Stimulated activated CD4-positive, alpha-beta T cell treated with anti-CD3 and anti-CD28 coated beads, Interleukin-1b, Interleukin-23, amount 100 ng/mL, for 48 hours (primary cell): ENCODE measurements at places on chromosomes 6 and 20.

- DNase-seq, result no peak
These were observed 43.6 kb upstream of the SMLR1 start for GRCh38 chr6:130783416-130784107.

GRCh38 chr20:49558826-49559225 is 9.1 kb downstream of the PTGIS start:
- no peak for DNase-seq

DNA sequence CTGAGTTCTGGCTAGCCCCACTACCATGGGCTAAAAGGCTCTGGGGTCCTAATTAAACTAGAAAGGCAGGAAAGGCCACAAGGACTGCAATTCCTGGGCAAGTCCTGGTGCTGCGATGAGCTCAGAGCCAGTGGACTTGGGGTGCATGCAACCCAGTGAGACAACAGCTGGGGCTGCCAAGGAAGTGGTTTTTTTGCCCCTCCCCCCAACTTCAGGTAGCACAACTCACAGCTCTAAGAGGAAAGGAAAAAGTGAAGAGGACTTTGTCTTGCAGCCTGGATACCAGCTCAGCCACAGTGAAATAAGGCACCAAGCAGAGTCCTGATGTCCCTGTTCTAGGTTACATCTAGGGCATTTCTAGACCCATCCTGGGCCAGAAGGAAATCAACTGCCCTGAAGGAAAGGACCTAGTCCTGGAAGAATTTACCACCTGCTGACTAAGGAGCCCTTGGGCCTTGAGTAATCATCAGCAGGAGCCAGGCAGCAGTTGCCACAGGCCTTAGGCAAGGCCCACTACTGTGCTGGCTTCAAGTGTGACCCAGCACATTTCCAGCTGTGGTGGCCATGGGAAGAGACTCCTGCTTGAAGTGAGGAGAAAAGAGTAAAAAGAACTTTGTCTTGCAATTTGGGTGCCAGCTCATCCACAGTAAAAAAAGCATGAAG is 358.4 kb downstream of the BTBD3 start:
- no peak for DNase-seq

DNA sequence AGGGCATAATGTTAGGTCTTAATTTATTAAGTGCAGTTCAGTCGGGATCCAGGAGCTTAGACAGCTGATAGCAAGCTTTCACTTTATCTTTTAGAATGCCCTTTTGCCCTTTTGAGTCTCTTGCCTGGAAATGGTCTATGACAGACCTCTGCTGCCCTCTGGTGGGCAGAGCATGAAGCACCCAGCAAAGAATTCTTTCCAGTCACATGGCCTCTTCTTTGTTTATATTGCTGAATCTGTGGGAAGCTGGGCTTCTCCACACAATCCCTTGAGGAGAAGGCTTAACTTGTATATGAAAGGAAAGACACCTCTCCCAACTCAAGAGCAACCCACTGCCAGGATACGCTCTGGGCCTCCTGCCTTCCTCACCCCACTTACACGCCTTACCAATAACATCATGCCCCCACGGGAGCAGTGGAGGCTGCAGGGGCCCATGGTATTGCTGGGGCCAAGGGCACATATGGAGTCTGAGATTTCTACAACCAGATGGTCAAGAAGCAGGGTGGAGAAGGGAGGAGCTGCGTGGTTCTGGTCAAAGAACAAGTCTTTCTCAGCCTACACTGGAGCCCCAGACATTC is 20.4 kb downstream of the WFDC3 start:
- DNase-seq, result peak; percentile 80

DNA sequence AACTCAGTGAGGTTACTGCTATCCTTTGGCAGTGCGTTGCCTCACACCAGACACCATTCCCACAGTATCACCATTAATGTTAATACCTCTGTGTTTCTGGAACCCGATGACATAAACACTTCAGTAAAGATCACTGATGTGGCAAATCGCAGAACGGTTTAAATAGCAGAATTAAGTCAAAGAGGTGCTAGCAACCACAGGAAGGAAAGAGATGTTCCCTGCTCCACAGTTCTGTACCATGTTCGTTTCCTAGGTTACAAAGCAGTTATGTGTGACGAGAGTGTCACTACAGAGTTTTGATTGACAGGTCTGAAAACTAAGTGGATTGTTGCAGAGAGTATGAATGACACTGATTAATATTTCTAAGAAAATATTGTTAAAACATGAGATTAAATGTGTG is 272.3 kb downstream of the KHDRBS2 start:
- no peak for DNase-seq

GRCh38 chr6:83292900-83293843 is 100.0 kb downstream of the RWDD2A start:
- no peak for DNase-seq

DNA sequence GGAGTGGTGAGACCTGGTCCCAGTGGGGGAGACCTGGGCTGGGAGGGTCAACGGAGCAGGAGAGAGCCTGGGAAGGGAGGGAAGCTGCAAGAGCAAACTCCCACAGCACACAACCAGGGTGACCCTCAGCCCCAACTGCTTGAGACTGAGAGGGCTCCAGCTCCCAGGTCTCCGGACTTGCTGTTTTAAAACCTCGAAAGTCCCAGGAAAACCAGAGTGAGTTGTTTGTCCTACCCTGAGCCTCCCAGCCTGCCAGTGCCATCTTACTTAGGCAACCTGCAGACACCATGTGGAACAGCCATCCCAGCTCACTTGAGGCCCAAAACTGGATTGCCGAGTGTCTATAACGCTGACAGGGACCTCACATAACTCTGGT is 4.8 kb upstream of the NTSR1 start:
- DNase-seq, result no peak

GRCh38 chr6:41683273-41683522 is 44.9 kb downstream of the MDFI start:
- DNase-seq, result no peak

- no peak for DNase-seq
These were observed 982.0 kb upstream of the EPHA7 start for GRCh38 chr6:94401311-94401710.

GRCh38 chr6:64293298-64293697 is 657.7 kb downstream of the PHF3 start:
- DNase-seq, result no peak

DNA sequence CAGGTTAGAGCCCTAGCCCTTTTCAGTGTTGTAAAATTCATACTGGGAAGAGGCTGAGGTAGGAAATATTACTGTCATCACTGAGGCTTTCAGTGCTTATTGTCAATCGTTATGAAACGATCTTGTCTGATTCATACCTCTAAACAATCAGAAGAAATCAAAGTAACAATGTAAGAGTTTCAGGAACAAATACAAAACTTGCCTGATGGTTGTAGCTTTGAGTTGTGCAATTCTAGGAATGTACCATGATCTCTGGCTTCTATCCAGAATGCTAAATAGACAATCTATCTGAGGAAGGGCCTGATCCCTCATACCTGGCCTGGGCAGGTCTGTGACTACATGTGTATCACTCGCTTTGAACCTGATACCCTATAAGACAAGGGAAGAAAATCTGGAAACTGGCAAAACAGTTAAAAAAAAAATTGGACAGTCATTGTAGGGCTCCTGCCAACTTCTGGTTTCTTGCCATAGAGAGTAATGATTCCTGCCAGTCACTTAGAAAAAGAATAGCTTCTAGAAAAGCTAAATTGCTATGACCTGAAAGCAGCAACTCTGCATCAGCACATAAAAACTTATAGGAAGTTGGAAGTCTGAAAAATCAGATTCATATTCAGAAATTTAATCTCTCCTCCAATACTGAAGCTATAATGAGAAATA is 234.7 kb downstream of the BTBD9 start:
- DNase-seq, result no peak

DNA sequence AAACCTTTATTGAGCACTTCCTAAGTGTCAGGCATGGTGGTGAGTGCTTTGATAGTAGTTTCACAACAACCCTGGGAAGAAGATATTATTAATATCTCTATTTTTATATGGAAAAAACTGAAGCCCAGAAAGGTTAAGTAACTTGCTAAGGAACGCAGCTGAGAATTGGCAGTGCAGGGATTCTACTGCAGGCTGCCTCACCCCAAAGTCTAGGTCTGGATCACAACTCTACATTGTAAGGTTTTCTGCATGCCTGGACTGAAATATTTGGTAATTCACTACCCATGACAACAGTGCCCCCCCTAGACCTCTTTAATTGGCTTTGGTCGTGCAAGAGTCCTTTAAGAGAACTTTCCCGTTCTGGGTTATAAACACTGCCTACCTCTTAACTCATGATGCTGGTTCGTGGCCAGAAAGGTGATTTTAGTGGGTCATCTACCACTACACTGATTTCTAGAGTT is 67.1 kb upstream of the KCNQ5 start:
- no peak for DNase-seq

DNA sequence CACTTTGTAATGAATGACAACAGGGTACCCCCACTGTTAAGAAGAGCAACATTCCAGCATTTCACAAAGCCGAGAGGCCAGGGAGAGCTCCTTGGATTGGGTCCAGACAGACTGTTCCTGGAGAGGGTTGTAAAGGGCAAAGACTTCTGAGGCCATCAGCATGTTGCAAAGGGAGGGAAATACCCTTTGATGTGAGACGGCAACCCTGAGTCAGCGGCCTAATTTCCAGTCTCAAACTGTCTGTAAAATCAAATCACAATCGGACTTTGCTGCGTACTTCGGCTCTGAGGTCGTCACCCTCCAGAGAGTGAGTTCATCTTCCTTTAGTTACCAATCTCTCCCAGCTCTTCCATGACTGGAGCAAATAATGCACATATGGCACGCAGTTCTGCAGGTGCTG is 101.0 kb upstream of the DTNBP1 start:
- DNase-seq, result peak; percentile 23

DNA sequence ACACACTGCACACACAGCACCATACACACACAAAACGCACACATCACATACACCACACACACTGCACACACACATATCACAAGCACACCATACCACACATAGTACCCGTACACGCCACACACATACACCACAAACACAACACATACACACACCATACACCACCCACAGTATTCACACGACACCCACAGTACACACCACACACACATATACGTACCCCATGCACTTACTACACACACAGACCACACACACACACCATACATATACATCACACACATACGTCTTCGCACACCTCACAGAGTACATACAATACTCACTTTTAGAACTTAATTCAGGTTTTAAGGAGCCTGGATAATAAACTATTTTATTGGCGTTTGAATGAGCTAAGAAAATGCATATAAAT is 1805.3 kb upstream of the DEFB115 start:
- DNase-seq, result no peak

- no peak for DNase-seq
These were observed 54.1 kb downstream of the TULP4 start for GRCh38 chr6:158366363-158366762.

- DNase-seq, result no peak
These were observed 33.0 kb downstream of the FOXP4 start for GRCh38 chr6:41579088-41579610.

- no peak for DNase-seq
These were observed 65.4 kb upstream of the FBXL4 start for GRCh38 chr6:99013145-99013544.

DNA sequence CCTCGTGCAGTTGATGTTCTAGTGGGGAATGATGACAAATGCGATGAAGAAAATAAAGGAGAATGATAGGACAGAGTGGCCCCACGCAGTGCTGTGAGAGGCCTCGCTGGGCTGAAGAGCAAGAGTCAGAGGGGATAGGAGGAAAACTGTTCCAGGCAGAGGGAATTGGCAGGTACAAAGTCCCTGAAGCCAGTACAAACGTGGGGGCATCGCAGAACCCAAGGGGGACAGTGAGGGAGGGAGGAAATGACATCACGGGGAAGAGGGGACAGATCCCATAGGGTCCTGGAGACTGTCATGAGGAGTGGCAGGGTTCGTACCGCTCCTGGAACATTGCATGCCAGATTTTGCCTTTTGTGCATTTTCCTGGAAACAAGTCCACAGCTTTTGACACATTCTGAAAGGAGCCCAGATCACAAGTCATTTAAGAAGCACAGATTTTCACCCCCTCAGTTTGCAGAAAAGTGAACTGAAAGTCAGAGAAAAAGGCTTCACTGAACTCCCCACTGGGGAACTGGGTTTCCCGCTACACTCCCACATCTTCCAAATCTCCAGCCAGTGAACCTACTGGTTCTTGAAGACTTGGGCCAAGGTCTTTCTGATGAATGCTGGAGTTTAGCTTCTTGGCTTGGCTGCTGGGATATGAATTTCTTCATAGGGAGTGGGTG is 77.0 kb downstream of the SULF2 start:
- DNase-seq, result no peak

DNA sequence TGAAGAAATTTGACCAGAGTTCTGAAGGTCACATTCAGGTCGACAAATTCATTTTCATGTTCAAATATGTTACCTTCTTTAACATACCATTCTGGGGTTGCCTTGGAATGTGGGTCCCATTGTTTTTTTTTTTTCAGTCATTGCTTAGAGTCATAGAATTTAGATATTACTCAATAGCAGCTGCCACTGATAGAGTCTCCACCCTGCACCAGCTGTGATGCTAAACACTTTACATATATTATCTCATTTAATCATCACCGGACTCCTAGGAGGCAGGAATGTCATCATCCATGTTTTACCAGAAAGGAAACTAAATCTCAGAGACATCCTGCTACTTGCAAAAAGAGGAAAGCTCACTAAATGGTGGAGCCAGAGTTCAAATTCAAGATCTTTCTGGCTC is 204.7 kb downstream of the ESR1 start:
- DNase-seq, result no peak

DNA sequence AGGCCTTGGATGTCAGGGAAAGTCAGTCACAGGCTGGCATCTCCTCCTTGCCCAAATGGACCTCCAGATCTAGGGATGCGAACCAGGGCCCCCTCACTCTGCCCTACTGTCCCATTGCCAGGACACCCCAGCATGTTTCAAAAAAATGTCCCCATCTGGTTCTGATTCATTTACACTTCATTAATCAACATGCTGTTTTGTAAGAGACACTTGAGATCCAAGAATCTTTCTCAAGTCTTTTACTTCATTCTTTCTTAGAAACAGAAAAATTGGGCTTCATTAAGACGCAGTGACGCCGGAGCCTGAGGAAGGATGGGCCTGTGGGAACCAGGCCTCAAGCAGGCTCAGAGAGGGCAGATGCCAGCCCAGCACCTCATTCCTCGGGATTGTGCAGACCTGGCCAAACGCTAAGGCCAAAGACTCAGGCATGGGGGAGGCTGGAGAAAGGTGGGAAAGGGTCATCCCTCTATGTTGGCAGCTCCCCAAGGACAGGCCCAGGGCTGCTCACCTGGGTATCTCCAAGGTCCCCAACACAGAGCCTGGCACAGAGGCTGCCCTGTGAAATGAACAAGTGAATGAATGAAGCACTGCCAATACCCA is 3.8 kb downstream of the RSPO4 start:
- no peak for DNase-seq

DNA sequence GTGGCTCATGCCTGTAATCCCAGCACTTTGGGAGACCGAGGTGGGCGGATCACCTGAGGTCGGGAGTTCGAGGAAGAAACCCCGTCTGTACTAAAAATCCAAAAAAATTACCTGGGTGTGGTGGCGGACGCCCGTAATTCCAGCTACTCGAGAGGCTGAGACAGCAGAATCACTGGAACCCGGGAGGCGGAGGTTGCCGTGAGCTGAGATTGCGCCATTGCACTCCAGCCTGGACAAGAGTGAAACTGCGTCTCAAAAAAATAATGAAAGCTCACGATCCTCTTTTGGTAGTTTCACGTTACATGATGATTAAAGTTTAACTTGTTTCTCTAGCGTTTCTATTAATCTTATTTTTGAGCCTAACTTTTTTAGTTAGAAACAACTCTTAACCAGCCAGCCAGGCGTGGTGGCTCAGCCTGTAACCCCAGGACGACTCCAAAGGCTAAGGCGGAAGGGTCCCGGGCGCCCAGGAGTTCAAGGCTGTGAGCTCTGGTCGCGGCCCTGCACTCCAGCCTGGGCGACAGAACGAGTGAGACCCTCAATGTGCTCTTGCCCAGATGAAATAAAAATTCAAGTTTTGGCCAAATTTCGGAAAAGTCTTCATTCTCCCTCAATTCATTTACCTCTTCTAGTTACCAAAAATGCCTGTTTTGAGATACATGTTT is 1.2 kb upstream of the WRNIP1 start:
- DNase-seq, result no peak
